ENCODE measurements at places on chromosomes 6 and 20.

DNA sequence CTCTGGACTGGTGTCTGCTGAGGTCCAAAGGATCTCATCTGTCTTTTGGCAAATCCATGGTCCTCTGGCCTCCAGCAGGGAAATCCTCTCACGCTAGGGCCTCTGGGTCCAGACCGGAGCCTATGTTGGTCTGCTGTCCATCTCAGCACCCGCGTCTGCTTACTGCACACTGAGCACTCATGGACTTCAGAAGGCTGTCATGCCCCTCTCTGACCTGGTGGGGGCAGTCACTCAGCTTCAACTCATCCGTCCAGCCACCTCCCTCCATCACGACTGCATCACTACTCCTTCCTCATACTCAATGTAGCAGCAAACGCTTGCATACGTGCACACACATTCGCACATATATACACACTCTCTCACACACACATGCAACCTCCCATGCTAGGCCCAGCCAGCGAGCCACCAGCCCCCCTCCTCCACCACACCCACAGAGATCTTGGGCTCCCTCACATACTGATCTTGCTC is 33.3 kb downstream of the GABRR2 start:
- DNase-seq: no peak

DNA sequence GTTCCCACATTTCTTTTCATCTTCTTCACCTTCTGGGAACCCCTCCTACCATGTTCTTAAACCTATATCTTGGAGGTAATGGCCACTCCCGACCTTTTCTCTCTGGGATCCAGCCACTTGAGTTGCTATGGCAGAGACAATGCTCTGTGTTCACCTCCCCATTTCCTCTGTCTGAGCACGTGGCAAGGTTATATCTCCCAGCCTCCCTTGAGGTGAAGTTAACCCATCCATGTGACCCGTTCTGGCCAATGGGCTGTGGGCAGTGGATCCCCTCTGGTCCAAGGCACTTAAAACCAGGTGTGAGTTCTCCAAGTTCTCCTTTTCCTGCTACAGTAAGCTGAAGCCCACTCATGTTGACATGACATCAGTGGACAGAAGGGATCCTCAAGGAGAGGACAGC is 261.4 kb downstream of the LRFN2 start:
- DNase-seq: no peak

GRCh38 chr6:2314641-2315040 is 69.2 kb upstream of the GMDS start:
- no peak for DNase-seq

- no peak for DNase-seq
Observed at GRCh38 chr6:126040826-126041225, 54.5 kb downstream of the TRMT11 start.

- DNase-seq: no peak
Observed at GRCh38 chr6:39074486-39074885, 25.9 kb downstream of the GLP1R start.

DNA sequence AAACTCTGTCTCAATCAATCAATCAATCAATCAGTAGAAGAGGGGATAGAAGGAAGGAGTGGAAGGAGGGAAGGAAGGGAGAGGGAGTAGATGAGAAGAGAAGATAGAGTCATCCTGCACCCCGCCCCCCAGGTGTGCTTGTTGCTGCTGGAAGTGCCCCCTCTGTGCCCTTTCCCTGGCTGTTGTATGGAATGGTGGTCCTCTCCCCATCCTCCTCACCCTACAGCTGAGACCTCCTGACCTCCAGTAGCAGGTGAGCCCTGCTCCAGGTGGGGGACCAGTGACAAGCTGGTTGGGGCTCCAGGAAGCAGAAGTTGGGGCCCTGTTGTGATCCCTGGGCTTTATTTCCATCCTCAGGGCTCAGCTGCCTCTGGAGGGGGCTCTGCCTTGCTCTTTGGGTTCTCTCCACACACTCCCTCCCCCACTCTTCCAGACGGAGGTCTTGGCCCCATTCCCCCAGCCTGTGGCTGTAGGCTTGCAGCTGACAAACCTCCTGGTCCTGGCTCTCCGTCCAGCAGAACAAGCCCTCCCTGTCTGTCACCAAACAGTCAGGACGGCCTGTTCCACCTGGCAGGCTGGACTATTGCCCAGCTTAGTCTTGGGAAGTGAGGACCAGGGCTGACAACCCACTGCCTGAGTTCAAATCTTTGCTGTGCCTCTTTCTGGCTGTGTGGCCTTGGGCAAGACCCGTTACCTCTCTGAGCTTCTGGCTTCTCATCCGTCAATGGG is 26.0 kb upstream of the SCRT2 start:
- DNase-seq: no peak

DNA sequence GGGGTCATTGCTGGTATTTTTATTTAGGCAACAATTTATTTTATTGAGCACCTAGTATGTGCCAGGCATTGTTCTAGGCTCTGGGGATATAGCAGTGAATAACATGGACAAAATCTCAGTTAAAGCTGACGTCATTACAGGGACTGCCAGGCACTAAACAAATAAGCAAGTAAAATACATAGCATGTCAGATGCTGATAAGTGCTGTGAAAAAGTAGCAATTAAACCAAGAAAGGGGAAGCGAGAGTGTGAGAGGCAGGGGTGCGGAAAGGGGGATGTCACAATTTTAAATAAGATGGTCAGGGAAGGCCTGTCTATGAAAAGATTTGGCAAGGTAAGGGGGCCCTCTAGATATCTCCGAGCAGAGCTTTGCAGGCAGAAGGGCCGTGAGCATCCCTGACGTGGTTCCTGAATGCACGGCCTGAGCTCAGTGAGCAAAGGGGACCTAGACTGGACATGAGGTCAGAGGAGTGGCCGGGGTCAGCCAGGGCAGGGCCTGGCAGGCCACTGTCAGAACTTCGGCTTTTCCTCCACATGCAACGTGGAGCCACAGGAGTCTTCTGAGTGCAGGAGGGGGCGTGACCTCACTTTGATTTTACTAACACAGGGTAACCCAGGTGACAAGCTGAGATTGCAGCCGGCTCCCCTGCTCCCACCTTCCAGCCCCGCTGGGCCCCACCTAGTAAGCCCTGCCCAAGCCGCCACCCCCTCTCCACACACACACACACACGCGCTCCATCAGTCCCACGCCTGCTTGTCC is 24.2 kb upstream of the SIRPA start:
- no peak for DNase-seq

DNA sequence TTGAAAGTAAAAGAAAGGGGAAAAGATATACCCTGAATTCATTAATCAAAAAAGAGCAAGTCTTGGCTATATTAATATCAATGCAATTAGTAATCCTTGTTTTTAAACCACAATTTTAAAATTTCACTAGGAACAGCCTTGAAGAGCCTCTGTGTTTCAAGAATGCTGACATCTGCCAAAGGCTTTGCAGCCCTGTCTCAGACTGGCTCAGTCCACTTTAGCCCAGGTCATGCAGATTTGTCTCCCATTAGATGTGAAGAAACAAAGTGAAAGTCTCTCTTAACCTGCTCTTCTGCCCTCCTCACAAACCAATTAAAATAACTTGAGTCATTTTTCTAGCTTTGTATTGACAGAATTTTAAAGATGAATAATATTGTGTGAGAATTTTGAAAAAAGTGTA is 102.7 kb upstream of the CARMIL1 start:
- DNase-seq: no peak

- DNase-seq: no peak
Observed at GRCh38 chr20:19709635-19710335, 48.3 kb upstream of the RIN2 start.

- DNase-seq: no peak
Observed at GRCh38 chr6:15874821-15875220, 212.0 kb upstream of the DTNBP1 start.

- DNase-seq: no peak
Observed at GRCh38 chr6:170344631-170345576, 38.3 kb downstream of the FAM120B start.

GRCh38 chr6:84360039-84360438 is 132.6 kb upstream of the CEP162 start:
- no peak for DNase-seq

GRCh38 chr6:119610265-119610664 is 260.7 kb upstream of the MAN1A1 start:
- no peak for DNase-seq

DNA sequence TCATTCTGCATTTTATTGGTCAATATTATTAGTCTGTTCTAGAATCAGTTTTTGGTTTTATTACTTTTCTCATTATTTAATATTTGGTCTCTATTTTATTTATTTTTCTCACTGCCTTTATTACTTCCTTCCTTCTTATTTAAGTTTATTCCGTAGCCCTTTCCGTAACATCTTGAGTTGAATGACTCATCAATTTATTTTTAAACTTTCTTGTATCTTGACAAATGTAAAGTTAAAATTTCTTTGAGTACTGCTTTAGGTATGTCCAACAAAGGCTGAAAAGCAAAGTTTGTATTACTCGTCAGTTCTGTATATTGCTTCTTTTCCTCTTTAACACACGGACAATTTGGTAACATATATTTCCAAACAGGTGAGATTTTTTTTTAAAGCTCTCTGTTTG is 192.0 kb downstream of the CD109 start:
- DNase-seq: no peak

GRCh38 chr6:35795453-35796071 is 1.6 kb downstream of the CLPS start:
- DNase-seq: no peak

DNA sequence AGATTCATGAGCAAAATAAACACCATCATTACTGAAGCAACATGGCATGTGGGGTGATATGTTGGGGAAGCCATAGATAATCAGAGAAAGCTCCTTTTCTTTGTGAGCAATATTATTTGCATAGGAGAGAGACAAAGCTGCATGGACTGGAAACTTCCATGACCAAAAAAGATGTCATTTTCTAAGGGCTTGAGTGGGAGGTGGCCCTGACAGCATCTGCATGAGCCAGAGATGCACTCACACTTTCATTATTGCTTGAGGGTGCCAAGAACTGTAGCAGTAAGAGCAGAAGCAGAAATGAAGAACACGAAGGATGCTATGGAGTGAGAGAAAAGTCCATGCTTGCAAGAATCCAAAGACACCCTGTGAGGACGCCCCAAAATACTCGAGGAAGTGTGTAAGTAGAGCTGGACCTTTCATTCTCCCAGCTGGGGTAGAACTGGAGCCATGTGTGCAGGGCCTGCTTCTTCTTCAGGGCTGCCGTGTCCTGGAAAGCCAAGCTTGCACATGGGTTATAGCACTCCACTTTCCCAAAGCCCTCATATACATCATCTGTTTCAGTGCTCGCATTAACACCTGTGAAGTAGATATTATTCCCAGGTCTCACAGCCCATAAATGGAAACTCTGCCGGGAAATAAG is 851.2 kb downstream of the DHX35 start:
- DNase-seq: no peak

- no peak for DNase-seq
Observed at GRCh38 chr20:24697411-24697810, 228.0 kb downstream of the SYNDIG1 start.

- no peak for DNase-seq
Observed at GRCh38 chr6:134602123-134602522, 284.2 kb upstream of the SGK1 start.

GRCh38 chr20:437787-438486 is 24.4 kb downstream of the TBC1D20 start:
- DNase-seq: no peak

- no peak for DNase-seq
Observed at GRCh38 chr6:26497610-26498009, 2.5 kb upstream of the BTN1A1 start.

GRCh38 chr6:154956771-154957522 is 38.2 kb upstream of the TIAM2 start:
- DNase-seq: no peak
